CD4-positive, alpha-beta T cell treated with Interleukin-12 subunit alpha and Interleukin-12 subunit beta, for 1 hour (primary cell): ENCODE measurements at places on chromosomes 6 and 20.

DNA sequence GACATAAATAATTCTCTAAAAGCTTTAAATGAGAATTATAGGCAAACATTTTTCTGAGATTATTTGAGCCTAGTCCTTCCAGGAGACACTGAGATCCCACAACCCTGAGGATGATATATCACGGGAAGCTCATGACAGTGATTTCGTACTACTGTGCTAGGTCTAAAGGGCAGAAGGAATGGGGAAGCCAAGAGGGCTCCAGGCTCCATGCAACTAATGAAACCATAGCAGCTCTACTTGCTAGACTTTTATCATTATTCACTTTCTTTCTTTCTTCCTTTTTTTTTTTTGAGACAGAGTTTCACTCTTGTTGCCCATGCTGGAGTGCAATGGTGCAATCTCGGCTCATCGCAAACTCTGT lies 57.3 kb upstream of the SGK1 start:
- DNase-seq = no peak

DNA sequence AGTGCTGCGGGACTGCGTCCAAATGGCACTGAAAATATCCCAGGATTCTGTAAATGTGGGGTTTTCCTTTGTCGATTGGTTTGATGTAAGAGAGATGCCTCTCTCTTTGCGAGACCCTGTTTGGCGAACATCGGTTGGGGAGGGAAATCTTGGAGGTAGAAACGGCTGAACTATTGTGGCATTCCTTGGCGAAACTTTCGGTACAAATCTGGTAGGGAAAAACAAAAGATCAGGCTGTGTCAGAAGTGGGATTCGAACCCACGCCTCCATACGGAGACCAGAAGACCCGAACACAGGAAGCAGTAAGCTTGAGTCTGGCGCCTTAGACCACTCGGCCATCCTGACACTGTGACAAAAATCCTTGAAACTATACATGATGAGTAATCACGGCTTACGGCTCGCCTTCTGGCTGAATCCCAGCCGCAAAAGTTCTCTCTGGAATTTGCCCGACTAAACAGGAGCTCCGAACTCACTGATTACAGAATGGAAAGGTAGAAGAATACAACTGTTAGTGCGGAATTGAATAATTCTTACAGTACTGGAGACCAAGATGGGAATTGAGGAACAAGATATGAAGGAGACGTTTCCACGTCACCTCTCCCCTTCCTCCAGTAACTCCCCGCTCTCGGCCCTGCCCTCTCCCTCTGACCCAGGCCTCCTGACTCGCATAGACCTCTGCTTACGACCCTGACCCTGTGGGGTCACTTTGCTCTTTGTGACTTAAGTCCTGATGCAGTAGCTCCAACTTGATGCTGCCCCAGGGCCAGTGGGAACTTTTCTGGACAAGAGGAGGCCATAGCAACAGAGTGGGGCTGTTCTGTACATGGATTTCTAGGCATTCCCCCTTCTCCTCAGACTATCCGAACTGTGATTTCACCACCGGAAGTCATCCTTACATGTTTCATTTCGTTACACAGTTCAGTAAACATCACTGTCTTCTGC lies 132.8 kb upstream of the ZNF184 start:
- DNase-seq = no peak

DNA sequence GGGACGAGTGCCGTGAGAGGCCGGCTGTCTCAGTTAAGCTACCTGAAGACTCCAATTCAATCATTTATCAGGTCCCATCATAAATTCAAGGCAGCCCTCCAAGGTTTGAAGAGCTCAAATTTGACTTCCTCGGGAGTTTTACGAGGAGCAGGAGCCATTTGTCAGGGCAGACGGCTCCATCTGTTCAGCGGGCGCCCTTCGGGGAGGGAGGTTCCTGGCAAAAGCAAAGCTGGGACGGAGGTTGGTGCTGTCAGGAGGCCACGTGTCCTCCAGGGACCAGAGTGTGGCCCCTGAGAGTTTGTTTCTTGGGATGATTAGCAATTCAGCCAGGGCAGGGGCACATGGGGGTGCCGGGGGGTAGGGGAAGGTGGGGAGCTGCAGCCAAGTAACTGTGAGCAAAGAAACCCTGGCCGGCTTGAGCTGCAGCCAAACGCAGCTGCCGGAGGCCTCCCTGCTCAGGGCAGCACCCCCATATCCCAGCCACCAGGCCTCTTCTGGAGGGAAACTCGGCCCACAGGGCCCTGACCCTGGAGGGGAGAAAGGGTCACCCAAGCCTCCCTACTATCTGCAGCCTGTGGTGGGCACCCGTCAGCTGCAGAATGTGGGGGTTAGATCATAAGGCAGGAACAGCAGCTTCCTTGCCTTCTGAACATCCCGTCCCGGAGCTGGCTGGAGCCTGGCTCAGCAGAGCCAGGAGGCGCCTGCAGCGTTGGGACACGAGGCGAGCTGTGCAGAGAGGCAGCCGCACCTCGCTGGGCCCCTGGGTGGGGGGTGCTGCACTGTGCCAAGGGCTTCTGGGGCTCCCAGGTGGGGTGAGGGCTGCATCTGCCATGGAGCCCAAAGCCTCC lies 63.6 kb upstream of the GATA5 start:
- DNase-seq = no peak

DNA sequence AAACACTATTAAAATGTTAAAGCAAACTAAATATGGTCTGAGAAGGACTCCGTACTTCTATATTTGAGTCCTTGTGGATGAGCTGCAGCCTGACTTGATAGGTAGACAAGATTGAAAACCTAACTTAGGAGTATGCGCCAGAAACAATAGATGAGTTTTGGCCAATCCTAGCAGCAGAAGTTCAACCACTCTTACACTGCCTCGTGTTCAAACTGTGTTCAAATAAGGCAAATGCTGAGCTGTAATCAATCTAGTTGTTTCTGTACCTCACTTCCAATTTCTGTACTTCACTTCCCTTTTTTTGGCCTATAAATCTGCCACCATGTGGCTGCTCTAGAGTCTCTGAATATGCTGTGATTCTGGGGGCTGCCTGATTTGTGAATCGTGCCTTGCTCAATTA lies 13.2 kb upstream of the SERINC1 start:
- no peak for DNase-seq

- no peak for DNase-seq
Observed at GRCh38 chr6:20001286-20001685, 164.1 kb downstream of the ID4 start.

- DNase-seq = no peak
Observed at GRCh38 chr20:57756213-57756612, 46.4 kb upstream of the PMEPA1 start.

DNA sequence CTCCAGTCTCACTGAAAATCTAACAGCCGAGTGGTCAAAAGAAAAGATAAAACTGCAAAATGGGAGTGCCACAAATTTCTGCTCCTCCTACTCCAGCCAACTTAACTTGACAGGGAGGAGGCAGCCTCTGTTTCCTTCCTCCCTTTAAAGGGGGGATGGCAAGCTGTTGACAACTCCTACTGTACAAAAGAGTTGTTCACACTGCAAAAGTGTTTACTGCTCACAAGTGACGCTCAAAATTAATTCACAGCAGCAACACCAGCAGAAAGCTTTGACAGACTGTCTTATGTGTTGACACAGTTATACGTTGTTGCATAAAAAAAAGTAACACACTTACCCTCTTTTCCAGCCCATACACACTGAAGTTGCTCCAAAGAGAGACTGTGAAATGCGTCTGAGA lies 169.8 kb downstream of the BACH2 start:
- DNase-seq = no peak

- DNase-seq = no peak
Observed at GRCh38 chr6:113707194-113707593, 150.0 kb upstream of the MARCKS start.

DNA sequence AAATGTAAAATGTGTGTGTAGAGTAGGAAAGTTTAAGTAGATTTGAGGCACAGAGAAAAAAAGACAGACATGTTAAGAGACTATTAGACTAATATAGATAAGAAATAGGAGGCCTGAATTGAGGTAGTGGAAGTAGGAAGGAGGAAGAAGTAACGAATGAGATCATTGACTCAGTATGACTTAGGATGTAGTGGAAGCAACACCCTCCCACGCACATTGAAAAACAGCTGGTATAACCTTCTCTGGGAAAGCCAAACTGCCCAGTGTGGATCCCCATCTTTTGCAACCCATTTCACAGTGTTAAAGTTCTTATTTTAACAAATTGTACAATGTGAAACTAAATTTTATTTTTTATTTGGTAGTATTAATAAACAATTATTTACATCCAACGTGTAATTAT lies 89.1 kb downstream of the GRIK2 start:
- no peak for DNase-seq

DNA sequence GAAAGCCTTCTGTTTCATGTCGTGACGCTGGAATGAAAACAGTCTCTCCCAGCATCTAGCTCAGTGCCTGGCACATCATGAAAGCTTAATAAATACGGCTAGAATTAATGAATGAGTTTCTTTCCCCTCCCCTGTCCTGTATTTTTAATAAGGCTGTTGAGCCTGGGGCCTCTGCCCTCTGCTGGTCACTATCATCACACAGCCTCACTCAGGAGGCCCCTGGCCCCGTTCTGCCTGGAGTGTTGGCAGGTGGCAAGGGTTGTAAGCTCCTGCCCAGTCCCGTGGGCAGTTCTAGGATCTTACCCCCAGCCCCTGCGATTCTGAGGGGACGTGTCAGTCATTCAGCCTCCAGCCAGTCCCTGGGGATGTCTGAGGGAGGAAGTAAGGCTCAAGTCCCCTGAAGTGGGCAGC lies 41.4 kb downstream of the PHACTR3 start:
- DNase-seq = no peak

- DNase-seq = no peak
Observed at GRCh38 chr6:33439956-33440648, 14.3 kb upstream of the ZBTB9 start.

GRCh38 chr6:132961610-132962009 lies 147.2 kb downstream of the RPS12 start:
- no peak for DNase-seq

- no peak for DNase-seq
Observed at GRCh38 chr20:33664762-33665144, 2.0 kb upstream of the ACTL10 start.
